ENCODE measurements at places on chromosomes 2 and 18. TPM values are rescaled to one million over a fixed set of nuclear protein-coding genes. Genes with fewer than 3 reads are reported as not detected.

DNA sequence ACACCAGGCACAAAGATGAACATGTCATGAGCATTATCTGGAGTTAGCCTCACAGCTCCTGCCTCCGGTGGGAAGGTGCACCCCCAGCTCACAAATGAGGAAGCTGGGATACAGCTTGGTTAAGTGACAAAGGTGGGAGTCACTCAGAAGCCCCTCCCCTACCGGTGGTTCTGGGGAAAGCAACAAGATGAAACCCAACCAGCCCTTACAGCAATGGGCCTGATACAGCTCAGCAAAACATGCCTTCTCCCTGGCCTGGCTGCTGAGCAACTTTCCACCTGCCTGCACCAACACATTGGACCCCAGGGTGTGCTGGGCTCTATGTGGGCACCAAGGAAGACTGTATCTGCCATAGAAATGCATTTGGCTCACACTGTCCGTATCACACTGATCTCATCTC lies 113.2 kb downstream of the GYPC start:
- DNase-seq = no peak

GRCh38 chr2:231321556-231322334 lies 73.8 kb upstream of the B3GNT7 start:
- DNase-seq = peak; percentile 45

Gene FBXO48
- 1.0 TPM for total RNA-seq

Gene DPP4
- total RNA-seq = 4.4 TPM

DNA sequence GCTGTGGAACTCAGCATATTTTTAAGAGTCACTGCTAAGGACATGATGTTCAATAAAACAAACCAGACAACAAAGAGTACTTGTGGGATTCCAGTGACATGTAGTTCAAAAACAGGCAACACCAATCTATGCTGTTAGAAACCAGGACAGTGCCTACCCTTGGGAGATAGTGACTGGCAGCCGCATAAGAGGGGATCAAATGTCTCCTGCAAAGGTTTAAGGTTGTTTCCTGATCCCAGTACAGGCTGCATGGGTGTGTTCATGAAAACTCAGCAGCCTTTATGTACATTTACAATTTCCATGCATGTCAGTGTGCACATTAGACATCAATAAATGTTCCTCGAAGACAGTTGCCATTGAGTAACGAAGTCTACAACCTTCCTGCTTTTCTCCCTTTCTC lies 183.8 kb downstream of the PID1 start:
- DNase-seq = no peak

GRCh38 chr2:54524226-54524991 lies 68.3 kb downstream of the SPTBN1 start:
- DNase-seq = no peak

DNA sequence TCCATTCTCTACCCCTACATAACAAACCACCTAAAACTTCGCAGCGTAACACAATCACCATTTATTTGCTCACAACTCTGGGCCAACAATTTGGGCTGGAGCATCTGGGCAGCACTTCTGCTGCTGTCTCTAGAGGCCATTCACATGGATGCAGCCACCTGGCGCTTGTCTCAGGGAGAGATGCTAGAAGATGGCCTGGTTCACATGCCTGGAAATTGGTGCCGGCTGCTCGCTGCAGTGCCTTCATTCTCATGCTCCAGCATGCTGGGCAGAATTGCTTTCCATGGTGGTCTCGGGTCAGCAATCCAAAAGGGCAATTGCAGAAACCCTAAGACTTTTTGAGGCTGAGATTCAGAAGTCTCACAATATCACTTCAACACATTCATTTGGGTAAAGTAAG lies 157.4 kb downstream of the SUCLG1 start:
- DNase-seq = no peak

DNA sequence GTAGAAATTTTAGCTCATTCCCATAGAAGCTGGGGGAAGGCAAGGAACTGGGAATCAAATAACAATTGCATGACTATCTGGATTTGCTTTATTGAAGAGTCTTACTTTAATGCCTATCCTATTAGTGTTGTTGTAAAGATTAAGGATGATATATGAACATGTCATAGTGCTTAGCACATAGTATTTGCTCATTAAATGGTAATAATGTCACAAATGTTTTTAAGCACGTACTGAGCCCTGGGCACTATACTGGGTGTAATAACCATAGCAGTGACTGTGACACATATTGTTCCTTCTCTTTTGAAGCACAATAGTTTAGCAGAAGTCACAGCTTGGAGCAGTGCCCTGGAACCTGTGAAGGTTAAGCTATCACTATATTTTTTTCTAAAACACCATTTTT lies 47.2 kb upstream of the DTNB start:
- no peak for DNase-seq

GRCh38 chr2:174446531-174446930 lies 40.3 kb downstream of the GPR155 start:
- DNase-seq = no peak

Gene RIT2
- not detected for total RNA-seq

Gene IL36RN
- total RNA-seq = not detected

Gene SNORC
- total RNA-seq = 1.0 TPM

Gene FZD7
- total RNA-seq = 35.2 TPM

Gene ELOA2
- not detected for total RNA-seq

DNA sequence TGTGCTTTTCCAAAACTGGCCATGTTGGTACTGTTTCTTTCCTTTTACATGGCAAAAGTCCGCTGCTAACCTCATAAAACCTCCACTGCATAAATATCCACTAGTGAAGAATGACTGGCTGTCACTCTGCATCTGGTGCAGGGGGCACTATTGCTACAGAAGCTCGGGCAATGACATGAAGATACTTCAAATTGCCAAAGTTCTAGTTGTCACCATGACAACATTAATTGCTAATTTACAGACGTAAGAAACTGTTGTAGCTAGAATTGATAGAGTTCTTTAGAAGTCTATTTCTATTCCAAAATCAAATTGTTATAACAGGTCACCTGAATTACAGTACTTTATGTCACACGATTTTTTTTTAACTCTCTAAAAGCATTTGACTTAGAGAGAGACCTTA lies 845 bp downstream of the CFAP210 start:
- DNase-seq = no peak

Gene FKBP1B
- total RNA-seq = 2.1 TPM

Gene INO80D
- total RNA-seq = 12.8 TPM

DNA sequence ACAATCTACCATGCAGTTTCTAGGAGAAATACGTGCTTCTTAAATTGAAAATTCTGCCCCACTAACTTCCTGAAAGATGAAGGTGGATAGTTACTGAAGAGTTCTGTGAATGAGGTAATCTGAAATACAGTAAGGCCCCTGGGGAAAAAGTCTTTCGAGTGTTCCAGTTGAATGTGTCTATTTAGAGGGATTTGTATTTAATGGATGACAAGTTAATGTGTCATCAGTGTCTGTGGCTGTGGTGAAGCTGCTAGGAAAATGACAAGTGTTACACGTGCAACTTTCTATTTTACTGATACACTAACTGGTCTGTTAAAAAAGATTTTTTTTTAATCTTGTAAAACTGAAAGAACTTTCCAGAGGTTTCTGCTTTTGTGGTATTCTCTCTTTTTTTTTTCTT lies 384.6 kb downstream of the STK39 start:
- DNase-seq = no peak

GRCh38 chr2:96146153-96146880 lies 1.1 kb upstream of the DUSP2 start:
- DNase-seq = peak; percentile 49

Gene MYO7B
- total RNA-seq = 0.44 TPM

GRCh38 chr2:100653449-100654035 lies 90.7 kb downstream of the PDCL3 start:
- DNase-seq = no peak

DNA sequence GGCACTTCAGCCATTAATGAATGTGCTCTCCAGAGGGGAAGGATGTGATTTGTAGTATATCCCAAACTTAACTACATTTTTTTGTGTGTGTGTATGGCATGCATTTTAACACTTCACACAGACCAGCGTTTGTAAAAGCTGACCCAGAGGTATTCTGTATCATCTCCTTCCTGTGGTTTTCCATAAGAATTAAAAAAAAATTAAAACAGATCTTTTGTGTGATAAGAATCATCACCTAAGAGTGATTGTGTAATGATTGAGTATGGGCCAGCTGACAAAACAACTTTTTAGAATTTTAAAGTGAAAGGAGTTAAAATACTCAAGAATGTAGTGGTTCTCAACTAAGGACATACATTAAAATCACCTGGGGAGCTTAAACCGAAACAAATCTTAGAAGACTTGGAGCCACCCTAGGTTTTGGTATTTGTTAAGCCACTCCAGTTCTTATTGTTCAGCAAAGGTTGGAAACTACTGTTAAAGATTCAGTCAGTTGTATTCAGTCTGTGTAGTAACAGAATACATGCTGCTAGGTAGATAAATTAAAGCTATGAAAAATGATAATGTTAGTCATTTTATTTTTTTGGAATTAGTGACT lies 120.1 kb downstream of the HAUS1 start:
- no peak for DNase-seq

DNA sequence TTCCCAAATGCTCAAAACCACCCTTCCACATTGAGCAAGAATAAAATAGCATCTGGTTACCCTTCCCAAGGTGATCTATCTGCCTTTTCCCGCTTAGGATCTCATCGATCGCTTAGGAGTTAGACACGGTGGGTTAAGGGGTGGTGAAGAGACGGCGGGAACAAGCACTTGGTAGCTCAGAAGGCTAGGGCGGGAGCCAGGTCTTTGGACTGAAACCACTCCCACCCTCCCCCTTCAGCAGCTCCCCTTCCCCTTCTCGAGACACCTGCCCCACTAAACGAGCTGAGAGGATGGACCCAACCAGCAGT lies 513 bp downstream of the THOC1 start:
- no peak for DNase-seq

- DNase-seq = no peak
Measured at GRCh38 chr18:79385326-79385707, 10.4 kb upstream of the NFATC1 start.

DNA sequence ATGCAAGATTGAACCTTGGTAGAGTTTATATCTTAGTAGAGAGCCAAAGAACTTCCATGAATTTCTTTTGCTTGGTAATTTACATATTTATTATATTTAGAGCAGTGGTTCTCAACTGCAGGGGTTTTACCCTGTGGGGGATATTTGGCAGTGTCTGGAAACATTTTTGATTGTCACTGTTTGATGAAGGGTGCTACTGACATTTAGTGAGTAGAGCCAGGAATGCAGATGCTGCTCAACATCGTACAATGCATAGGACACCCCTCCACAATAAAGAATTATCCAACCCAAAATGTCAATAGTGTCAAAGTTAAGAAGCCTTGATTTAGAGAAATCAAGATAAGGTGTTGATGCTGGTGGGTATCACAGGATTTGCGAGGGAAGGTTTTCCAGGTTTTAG lies 14.7 kb downstream of the AGFG1 start:
- DNase-seq = no peak

DNA sequence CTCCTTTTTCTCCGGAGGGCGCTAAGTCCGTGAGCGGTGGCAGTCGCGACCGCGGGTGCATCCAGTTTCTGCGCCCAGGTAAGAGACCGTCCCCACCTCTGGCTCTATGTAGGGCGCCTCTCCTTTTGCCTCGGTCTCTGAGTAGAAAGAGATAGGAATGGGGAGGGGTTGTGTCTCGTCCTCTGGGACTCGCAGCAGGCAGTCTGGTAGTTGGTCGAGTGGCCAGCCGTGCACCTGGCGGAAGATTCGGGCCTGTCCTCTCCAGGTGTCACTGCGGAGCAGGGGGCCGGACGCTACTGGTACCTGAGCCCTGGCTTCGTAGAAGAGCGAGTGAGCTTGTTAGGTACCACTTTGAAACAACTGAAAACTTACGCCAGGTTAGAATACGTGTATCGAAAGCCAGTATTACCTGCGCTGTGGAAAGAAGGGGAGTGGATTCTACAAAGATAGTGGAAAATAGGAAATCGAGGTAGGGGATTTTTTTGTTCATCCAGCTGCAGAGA lies 403 bp downstream of the MAP2 start:
- no peak for DNase-seq

Gene DYTN
- total RNA-seq = not detected

DNA sequence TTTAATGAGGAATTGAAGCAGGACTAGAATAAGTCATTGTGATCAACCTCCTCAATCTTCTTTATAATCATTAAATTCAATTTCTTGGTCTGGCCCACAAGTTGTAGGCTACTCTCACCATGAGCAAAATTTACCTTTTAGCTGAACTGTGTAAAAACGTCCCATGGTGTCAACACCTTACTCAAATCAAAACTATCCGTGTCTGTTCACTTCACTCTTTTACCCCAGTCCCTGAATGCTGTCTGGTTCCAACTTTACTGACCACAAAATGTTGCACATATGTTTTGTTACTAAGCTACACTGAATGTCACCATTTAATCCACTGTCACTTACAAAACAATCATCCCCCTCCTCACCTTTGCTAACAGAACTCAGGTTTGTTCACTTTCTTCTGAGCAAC lies 951.6 kb upstream of the SLC39A10 start:
- DNase-seq = no peak

DNA sequence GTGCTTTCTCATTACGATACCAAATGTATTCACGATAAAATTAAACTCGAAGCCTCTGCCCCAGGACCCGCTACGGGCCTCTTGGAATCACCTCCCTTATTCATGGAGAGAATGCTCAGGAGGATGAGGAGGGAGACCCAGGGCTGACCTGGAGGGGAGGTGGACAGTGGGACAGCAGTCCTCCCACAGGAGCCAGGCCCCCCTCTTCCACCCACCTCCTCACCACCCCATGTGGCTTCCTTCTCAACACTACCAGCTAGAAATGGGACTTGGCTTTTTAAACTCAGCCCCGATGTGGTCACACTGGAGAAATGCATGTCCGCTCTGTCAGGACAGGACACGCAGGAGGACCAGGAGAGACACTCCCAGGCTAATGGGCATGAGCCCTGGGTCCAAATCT lies 147.9 kb upstream of the ID2 start:
- no peak for DNase-seq

Gene ACKR3
- 39.3 TPM for total RNA-seq

Gene GALM
- total RNA-seq = 14.4 TPM

- DNase-seq = peak; percentile 13
Measured at GRCh38 chr2:240963065-240963867, 35.2 kb upstream of the SNED1 start.

Gene VIL1
- total RNA-seq = not detected

DNA sequence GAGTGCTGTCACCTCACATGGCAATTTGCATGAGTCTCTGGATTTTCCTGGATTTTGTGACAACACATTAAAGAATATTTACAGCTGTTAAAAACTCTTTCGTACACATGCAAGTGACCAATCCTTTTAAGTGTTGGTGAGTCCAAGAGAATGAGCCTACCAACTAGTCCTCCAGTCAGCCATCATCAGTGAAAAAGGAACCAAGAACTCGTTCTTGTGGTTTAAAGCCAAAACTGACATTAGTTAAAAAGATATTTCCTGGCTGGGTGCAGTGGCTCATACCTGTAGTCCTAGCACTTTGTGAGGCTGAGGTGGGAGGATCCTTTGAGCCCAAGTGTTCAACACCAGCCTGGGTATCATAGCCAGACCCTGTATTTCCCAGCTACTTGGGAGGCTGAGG lies 215.4 kb upstream of the ITGA4 start:
- DNase-seq = no peak

DNA sequence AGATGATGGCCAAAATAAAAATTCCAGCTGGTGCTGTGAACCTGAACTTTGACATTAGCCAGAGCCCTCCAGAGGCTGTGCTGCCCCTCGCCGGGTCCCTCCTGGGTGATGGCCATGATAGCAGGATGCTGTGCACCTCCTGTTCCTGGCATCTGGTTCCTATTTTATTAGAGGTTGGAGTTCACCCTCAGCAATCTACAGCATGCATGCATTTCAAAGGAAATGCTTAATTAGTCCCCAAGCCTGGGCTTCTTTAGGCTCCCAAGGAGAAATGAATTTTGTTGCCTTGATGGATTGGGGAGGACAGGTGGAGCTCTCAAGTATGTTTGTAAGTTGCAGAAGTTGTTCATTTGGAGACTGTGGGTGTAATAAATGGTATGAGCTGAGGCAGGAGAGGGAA lies 166.9 kb downstream of the GLI2 start:
- DNase-seq = no peak

Gene GALNT3
- total RNA-seq = 0.08 TPM

Gene CLEC4F
- total RNA-seq = not detected
